ENCODE measurements at places on chromosomes 12 and 14.

- no peak for DNase-seq
Observed at GRCh38 chr12:125169870-125170269, 104.6 kb downstream of the AACS start.

DNA sequence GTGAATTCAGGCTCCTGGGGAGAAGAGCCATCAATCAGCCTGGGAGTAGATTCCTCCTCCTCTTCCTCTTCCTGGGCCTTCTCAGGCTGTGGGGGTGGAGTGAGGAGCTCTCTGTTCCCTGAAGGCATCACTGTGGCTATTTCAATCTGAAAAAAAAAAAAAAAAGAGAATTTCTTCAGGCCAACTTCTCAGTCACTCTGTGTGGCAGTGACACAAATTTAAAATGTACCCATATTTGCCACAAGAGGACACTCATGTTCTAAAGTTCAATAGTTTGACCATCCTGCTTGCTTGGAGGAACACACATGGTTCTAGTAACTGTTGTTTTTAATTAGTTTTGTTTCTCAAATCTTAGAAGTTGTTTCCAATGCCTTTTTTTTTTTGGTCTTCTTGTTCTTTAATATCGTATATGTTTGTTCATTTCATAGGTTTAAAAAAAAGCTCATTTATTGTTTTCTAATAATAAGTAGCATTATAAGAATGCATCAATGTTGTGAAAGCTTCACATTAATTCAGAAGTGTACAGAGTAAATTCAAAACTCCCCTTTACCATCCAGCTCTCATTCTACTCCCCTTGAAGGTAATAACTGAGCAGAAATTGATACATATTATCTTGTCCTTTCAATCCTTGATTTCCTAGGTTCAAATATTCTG lies 23.3 kb upstream of the CCER1 start:
- no peak for DNase-seq

GRCh38 chr14:22973217-22974032 lies 8.9 kb downstream of the AJUBA start:
- DNase-seq = peak; percentile 29

DNA sequence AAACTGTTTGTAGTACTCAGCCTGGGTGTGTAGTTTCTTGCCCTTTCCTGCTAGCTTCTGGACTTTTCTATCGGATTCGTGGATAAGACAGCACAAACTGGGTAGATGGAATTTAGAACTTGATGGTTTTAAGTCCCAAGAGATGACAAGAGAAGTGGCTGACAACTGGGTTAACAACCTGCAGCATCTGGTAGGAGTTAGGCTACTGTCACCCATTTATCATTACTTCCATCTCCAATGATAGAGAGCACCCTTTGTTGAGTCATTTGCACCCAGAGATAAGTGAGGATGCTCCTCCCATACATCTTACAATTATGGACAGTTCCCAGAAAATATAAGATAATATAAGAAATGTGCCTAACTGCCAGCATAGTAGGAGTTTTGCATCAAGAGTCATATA lies 50.2 kb upstream of the FLRT2 start:
- DNase-seq = no peak

DNA sequence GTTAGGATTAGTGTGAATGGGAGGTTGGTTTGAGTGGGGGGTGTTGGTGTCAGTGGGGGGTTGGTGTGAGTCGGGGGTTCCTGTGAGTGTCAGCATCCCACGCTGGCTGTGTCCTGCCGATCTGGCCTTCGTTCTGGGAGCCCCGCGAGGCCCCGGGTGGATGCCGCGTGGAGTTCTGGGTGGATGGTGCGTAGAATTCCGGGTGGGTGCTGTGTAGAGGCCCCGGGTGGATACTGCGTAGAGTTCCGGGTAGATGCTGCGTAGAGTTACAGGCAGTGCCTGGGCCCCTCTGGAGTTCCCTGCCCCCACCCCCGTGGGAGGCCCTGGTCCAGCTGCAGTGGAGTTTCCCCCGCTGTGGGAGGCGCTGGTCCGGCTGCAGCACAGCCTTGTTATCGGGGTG lies 8.7 kb downstream of the NOC4L start:
- DNase-seq = no peak

- no peak for DNase-seq
Observed at GRCh38 chr14:73463411-73463810, 5.1 kb upstream of the NUMB start.

GRCh38 chr12:122458105-122459035 lies 35.9 kb upstream of the CLIP1 start:
- no peak for DNase-seq

DNA sequence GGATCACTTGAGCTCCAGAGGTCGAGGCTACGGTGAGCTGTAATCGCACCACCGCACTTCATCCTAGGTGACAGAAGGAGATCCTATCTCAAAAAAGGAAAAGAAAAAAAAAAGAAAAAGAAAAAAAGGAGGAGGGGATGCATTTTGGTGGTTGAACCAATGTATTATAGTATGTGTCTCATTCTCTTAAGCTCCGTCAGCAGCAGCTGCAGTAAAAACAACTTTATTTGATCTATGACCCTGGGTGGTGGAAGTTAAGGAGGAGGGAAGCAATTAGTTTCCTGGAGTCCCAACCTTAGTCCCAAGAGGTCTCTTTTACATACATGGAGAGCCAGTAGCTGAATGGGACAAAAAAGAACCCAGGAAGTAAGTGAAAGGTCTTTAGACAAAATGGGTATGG lies 26.8 kb upstream of the APOF start:
- DNase-seq = no peak

DNA sequence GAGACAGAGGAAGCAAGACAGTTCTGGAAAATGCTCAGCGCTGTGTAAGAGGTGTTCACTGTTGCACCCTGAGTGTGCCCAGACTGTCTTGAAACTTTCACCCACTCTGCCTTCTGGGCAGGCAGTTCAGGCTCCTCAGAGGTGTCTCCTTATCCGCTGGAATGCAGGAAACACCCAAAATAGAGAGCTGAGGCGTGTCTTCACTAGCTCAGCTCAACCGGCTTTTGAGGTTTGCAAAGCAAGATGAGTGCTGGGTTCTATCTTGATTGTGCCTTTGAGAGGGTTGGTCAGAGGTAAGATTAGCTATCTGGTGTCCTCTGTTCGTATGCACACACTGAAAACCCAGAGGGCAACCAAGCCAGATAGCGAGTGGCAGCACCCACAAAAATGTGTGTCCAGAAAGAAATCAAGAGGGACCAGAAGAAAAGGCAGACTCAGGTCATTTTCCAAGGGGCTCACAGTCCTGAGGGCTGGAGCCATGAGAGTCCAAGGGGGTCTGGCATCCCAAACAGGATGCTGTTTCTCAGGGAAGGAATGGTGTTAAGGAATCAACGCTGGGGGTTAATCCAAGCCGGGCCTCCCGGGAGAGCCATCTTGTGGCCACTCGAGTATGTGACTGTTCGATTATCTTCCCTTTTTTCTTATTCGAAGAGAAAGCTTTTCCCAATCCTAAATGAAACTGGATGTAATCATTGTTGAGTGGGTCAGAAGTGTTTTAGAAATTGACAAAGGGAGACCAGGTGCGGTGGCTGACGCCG lies 47.1 kb downstream of the TBX3 start:
- no peak for DNase-seq

DNA sequence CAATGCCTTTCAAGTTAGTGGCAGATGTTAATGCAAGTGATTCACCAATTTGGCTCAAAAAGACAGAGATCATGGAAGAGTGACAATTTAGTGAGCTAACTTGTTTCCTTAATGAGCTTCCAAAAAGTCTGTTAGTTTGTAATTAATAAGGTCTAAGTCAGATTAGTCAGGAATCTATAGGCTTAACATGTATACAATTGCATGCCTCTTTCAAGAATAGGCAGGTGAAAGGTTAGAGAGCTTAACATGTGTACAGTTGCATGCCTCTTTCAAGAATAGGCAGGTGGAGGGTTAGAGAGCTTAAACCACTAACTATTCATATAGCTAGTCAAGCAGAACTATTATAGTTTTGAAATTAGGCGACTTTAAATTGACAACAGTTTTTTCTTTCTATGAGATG lies 663.8 kb downstream of the C12orf50 start:
- peak; percentile 41 for DNase-seq

GRCh38 chr12:70398862-70399261 lies 32.8 kb downstream of the KCNMB4 start:
- DNase-seq = no peak

- DNase-seq = no peak
Observed at GRCh38 chr12:93315907-93316622, 61.7 kb upstream of the NUDT4 start.

- no peak for DNase-seq
Observed at GRCh38 chr12:108305520-108305919, 33.6 kb downstream of the CMKLR1 start.

DNA sequence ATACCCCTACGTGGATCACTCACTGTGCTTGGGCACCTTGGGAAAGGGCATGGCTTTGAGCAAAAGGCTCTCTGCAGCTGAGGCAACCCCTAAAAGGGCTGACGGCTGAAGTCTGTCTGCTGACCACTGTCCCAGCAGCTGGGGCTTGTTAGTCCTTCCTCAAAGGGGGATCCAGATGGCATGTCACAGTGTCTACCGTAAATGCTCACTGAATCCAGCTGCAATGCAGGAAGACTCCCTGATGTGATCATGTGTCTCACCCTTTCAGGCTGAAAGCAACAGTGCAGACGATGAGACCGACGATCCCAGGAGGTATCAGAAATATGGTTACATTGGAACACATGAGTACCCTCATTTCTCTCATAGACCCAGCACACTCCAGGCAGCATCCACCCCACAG lies 12.4 kb downstream of the OAS1 start:
- no peak for DNase-seq

DNA sequence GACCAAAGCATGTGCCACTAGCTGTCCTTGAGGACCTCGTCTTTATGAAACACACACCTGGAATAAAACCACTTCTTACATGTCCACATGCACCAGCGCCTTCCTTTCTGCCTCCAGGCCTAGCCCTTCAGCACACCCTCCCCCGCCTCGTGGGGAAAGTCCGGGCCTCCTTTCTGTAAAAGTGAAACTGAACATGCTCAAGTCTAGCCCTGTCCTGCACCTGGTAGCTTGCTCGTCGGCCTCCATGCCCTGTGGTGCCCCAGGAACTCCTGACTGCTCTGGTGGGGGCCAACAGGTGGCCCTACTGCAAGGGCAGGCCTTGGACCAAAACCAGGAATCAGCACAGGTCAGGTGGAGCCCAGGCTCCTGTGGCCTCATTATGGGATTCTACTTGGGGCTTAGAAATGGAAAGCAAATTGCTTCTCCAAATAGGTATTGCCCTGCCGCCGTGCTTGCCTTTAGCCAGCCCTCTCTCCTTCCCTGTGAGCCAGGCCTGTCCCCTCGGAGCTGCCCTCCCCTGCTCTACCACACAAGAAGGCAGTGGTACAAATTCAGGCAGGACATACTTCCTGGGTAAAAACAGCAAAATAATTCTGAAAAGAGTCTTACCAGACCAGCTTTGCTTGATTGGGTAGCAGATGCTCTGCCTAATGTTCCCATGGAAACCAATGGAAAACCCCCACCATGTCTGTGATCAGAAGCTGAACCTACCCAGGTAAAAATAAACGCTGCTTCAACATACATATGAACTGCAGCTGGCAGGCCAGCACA lies 43.5 kb downstream of the ERH start:
- DNase-seq = no peak

DNA sequence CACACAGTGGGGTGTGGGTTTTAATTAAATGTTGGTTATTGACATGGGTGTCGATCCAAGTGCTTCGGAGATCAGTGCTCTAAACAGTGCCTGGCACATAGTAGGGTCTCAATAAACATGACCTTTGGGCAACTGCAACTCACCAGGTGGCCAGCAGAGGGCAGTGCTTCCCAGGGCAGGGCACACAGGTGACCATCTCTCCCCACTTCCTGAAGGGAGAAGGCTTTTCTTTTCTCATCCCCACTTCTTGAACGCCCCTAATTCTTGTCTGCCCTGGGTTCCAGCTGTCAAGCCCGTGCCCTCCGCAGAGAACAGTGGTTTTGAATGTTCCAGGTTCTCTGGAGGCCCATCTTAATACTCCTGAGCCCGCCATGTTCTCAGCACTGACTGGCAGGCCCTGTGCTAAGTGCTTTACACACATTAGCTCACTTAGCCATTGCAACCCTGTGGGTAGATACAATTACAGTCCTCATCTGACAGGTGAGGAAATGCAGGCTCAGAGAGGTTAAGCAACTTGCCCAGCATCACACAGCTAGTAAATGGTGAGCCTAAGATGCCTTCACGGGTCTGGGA lies 16.3 kb downstream of the RAPGEF3 start:
- no peak for DNase-seq

DNA sequence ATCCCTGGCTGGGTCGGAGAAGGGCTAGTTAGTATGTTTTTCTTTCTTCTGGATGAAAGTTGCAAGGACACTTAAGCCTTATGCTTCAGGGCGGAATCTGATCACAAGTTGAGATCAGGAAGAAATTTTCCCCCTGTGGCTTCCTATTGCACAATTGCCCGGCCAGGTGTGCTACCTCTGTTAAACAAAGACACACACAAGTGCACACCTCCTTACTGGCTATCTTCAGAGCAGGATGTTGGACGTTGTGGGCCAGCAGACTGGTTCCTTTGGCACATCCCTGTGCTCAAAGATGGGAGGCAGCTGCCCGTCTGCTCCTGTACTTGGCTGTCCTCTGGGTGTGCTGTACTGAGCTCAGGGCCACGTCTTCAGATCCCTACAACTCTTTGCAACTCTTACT lies 19.1 kb downstream of the ETV6 start:
- DNase-seq = no peak

GRCh38 chr12:19434538-19434937 lies 4.8 kb upstream of the AEBP2 start:
- no peak for DNase-seq

- no peak for DNase-seq
Observed at GRCh38 chr12:62976110-62976662, 41.2 kb upstream of the PPM1H start.

DNA sequence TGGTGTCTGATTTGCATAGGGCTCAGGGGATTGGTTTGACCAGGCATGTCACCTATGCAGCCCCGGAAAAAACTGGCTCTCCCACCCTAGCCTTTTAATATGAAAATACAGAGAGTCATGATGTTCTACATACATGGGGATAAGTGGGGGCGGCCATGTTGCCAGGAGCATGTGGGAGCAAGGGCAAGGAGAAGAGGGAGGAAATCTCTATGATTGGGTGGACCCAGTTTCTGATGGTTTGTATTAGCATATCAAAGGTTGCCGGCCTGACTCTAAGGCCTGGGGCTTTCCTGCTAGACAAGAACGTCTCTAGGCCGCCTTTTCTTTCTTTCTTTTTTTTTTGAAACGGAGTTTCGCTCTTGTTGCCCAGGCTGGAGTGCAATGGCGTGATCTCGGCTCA lies 123.4 kb upstream of the CPSF6 start:
- no peak for DNase-seq

Data from NCI-H187 (cell line).